Stomach (tissue), 19 donors: ENCODE measurements at places on chromosomes 1 and 21.
A peak's percentile ranks its signal among the peaks of the same experiment; 100 is the strongest.

DNA sequence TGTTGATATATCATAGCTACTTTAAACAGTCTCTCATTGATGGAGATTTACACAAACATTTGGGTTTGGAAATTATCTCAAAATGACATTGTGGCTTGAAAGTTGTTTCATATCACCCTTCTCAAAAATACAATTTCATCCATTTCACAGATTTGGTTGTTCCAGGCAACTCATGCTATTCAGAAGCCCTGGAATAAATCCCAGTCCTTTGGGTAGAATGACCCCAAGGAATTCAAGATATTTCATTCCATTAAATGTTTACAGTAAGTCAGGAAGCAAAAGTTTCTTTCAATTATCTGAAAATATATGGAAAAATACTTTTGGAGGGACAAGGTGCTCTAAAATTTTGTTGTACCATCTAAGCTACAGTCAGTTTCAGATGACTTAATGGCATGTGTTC, 27.1 kb downstream of the MPZL1 start:
- DNase-seq = no peak

- peak; percentile 9 for DNase-seq
These were observed 177.1 kb downstream of the GPATCH2 start for GRCh38 chr1:217453816-217454215.

DNA sequence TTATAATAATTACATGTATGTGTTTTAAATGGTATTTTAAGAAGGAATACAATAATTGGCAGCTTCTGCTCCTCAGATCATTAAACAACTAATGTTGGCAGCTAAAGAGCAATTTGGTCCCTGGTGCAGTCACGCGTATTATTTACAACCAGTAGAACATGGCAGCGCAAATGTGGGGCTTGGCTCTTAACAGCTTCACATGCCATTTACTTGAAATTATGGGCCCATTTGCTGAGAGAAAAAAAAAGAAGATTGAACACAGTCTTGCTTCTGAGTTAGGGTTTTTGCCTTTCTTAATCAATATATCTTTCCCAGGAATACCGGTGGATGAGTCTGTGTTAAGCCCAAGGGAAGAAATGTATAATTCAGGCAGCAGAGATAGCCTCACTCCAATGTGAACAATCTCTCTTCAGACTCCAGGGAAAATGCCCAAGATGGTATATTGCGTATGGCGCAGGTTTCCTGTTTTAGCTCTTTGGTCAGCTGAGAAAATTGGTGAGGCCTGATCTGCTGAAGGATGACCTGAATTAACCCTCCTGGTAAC, 174.5 kb downstream of the DISC1 start:
- DNase-seq = no peak

- DNase-seq = no peak
These were observed 14.4 kb downstream of the IFNAR1 start for GRCh38 chr21:33339135-33339534.

GRCh38 chr1:156033011-156033410, 12.3 kb upstream of the SSR2 start:
- DNase-seq = no peak

- DNase-seq = no peak
These were observed 1.0 kb upstream of the TP73 start for GRCh38 chr1:3651026-3651929.

DNA sequence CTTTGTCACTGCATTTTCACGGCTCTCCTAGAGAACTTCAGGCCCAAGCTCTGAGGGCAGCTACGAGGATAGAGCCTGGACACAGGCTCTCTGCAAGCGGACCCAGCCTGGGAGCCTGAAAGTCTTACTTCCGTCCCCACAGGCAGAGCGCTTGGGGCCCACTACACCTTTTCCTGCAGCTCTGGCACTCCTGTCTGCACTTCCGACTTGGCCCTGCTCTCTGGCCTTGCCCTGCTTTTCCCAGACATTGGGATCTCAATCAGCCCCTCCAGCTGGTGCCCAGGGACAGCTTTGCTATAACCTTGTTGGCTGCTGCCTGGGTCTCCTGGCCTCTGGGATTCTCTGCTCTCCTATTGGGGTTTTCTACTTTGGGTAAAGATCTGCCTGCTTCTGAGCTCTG, 27.6 kb downstream of the WNT4 start:
- no peak for DNase-seq

- DNase-seq = peak; percentile 35
These were observed 333.8 kb downstream of the PTPRU start for GRCh38 chr1:29569971-29570634.

- no peak for DNase-seq
These were observed 18.6 kb downstream of the SMG7 start for GRCh38 chr1:183490932-183491331.

- DNase-seq = peak; percentile 5
These were observed 40.5 kb downstream of the TTC39A start for GRCh38 chr1:51289676-51290488.

- no peak for DNase-seq
These were observed 294.8 kb downstream of the PTPRC start for GRCh38 chr1:198933515-198934222.

GRCh38 chr1:98659879-98660278, 1.6 kb upstream of the SNX7 start:
- no peak for DNase-seq

GRCh38 chr1:41240781-41241353, 1.2 kb downstream of the SCMH1 start:
- DNase-seq = peak; percentile 49

DNA sequence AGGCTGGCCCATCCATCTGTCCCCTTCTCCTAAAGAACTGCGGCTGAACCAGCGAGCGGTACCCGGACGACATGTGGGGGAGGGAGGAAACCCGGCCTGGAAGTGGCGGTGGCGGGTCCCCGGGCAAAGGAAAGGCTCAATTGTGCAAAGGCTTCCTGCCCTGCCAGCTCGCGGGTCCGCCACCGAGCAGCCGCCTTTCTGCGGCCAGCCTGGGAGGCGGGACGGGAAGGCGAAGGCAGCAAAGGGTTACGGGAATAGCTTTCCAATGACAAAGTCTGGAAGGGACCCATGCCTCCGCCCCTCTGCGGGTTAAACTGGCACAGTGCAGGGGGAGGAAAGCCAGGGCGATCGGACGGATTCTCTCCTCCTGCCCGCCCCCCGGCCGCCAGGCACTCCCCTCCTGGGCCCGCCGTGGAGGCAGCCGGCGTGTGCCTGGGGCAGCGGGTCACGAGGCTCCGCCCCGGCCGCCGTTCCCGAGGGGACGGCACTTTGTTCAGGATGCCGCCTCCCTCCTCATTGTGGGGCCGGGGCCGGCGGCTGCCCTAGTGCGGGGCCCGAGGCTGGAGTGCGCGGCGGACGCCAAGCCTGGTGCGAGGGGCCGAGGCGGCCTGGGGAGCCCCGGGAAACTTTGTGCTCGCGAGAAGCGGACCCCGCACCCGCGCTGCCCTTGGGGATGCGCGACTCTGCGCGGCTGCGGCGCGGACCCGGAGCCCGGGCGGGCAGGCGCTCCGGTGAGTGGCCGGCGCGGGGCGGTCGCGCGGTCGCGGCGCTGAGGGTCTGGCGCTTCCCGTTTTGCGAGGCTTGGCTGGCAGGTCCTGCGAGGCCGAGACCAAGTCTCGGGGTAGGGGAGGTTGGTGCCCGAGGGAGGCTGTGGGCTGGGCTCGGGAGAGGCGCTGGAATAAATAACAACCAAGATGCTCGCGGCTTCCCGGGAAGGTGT, at the start of gene NAV1:
NAV1 (plus strand) TSS at position 516 of the 940 bp plus-strand sequence. CDS start 83,758 bp downstream, outside the sequence.
- peak; percentile 38 for DNase-seq

DNA sequence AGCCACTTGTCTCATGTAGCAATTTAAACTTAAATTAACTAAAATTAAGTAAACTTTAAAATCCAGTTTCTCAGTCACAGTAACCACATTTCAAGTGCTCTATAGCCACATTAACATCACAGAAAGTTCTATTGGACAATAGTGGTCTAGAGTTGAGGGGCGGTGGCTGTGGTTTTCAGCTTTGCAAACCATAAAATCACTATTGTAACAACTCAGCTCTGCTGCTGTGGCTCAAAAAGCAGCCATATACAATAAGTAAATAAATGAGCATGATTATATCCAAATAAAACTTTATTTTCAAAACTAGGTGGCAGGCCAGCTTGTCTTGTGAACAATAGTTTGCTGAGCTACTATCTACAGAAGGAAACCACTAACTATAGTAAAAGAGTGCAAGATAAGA, 43.4 kb upstream of the C1orf53 start:
- DNase-seq = no peak

DNA sequence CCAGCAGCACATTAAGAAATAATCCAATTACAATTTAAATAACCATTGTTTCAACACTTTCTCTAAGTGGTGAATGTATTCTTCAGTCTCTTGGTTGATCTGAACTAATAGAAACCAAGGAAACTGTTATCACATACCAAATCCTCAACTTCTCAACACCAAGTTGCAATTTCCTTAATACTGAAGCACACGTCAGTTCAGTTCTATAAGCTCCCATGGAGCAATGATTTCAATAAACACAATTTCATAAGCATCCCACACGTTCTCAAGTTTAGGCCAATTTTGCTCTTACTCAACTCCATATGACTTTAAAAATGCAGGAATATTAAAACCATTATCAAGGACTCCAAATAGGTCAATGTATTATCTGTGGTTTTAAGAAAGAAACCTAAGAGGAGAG, 5.8 kb upstream of the ERG start:
- DNase-seq = no peak

- no peak for DNase-seq
These were observed 2.7 kb upstream of the LEPR start for GRCh38 chr1:65417729-65418128.

DNA sequence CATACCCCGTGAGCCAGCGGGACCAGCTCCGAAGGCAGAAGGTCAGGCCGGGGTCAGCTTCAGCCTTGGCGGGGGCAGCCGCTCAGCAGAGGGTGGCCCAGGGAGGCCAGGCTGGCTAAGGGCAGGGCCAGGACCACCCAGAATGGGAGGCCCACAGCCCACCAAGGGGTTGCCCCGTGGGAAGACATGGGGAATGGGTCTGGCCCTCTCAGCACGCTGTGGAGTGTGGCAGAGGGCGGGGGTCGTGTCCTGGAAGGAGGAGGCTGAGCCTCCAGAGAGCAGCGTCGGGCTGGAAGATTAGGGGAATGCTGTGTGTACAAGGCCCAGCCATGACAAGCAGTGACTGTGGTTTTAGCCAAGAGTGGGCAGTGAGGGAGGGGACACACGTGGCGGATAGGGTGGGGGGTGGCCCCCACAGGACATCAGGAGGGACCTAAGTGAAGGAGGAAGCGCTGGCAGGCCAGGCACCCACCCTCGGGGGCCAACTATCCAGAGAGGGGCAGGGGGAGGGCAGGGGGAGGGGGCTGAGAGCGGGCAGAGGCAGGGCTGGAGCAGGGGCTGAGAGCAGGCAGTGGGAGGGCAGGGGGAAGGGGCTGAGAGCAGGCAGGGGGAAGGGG, 43.9 kb upstream of the POFUT2 start:
- no peak for DNase-seq

GRCh38 chr21:42307106-42307505, 8.1 kb downstream of the TFF3 start:
- DNase-seq = peak; percentile 23

GRCh38 chr1:201053155-201053860, 29.8 kb upstream of the KIF21B start:
- no peak for DNase-seq

GRCh38 chr21:39467746-39468145, 16.0 kb downstream of the SH3BGR start:
- no peak for DNase-seq

GRCh38 chr1:204313675-204314074, 46.1 kb downstream of the PLEKHA6 start:
- DNase-seq = no peak

- no peak for DNase-seq
These were observed 77.5 kb downstream of the MAST2 start for GRCh38 chr1:45880930-45881329.

DNA sequence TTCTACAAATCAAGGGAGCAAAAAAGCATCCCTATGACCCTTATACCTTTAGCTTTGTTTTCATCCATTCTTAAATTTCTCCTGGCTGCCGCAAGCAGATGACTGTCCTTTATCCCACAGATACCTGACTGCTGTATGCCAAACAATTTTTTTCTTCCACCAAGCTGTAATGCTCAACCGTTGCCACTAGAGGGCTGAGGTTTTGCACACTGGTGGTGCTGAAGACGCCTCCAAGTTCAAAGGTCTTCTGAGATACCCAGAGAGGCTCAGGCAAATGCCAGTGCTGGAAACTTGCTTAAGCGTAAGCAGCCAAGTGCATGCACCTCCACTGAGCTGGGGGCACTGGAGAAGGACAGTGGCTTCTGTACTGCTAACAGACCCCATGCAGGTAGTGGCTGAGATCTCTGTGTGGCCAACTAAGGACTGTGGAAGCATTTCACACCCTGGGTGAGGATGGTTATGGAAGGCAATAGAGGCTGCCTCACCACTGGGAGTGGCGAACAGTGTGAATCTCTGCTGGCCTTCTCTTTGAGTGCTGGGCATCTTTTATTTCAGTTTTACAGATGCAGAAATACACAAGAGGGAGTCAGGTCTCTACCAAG, 28.5 kb downstream of the CNIH3 start:
- peak; percentile 74 for DNase-seq

- no peak for DNase-seq
These were observed 21.4 kb downstream of the IGFN1 start for GRCh38 chr1:201212056-201212455.

DNA sequence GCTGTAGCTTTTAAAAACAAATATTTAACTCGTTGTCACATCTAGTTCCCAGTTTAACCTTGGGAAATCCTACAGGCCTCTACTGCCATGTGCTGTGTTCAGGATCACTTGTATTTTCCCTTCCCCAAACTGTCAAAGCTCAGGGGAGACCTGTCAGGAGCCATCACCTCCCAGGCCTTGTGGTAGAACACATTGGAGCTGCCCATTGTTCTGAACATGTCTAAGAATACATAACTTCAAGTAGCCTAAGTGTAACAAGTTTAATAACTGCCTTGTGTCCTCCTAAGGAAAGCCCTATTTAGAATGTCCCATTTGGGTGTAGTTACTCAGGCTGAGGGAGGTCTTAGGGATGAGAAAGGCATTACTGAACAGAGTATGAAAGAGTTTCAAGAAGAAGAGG, 28.6 kb upstream of the PIGC start:
- no peak for DNase-seq

- DNase-seq = no peak
These were observed 45.2 kb upstream of the SSX2IP start for GRCh38 chr1:84735483-84735882.

DNA sequence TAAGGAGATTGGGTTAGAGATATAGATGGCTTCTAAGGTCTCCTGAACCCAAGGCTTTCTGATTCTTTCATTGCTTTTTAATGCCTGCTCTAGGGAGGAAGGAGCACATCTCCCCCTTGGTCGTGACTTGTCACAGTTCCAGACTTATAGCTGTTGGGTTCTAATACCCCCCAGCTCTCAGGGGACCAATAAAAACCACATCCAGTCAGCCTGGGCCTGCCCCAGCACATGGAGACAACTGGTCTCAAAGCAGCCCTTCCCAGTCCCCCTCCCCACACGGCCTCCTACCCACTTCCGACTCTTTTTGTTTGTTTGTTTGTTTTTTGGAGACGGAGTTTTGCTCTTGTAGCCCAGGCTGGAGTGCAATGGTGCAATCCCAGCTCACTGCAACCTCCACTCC, 23.3 kb downstream of the QSOX1 start:
- no peak for DNase-seq

- no peak for DNase-seq
These were observed 113.1 kb upstream of the ESRRG start for GRCh38 chr1:216836316-216836715.
